Gastrocnemius medialis (tissue), 4 donors: ENCODE measurements at places on chromosomes 5 and 9.

DNA sequence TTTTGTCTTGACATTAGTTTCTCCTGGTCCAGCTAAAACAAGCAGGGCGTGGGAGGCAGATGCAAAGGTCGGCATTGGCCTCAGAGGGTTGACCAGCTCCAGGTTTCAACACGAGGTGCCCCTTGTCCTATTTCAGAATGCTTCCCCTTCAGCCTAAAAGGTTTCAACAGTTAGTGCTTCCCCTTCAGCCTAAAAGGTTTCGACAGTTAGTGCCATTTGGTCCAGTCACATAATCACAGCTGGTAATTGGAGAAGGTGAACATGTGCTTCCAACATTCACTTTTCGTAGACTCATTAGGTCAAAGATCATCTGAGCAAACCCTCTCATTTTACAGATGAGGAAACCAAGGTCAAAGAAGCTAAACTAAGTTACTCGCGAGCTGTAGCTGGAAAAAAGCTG, 270.3 kb upstream of the MAP3K1 start:
- no peak for DNase-seq

- no peak for DNase-seq
Measured at GRCh38 chr9:134332266-134332665, 6.0 kb downstream of the RXRA start.

DNA sequence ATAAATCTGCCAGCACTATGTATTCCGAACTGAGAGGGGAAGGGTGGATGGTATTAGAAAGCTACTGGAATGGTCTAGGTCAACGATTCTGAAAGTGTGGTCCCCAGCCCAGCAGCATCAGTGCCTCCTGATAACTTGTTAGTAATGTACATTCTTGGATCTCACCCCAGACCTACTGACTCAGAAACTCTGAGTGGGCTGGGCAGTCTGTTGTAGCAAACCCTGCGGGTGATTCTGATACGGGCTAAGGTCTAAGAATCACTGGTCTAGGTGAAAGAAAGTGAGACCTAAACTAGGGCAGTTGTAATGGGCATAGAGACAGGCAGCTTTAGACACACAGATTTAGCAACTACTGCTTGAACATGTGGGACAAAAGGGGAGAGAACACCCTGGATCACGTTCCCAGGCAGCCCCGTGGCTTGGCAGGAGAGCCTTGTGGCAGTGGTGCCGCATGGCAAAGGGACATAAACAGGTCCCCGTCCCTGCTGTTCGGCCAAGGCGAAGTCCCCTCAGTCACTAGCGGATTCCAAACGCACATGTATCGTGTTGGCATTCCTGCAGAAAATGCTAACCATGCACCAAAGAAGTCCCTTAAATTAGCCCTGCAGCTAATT, 216.3 kb downstream of the TTLL11 start:
- DNase-seq = peak; percentile 85

DNA sequence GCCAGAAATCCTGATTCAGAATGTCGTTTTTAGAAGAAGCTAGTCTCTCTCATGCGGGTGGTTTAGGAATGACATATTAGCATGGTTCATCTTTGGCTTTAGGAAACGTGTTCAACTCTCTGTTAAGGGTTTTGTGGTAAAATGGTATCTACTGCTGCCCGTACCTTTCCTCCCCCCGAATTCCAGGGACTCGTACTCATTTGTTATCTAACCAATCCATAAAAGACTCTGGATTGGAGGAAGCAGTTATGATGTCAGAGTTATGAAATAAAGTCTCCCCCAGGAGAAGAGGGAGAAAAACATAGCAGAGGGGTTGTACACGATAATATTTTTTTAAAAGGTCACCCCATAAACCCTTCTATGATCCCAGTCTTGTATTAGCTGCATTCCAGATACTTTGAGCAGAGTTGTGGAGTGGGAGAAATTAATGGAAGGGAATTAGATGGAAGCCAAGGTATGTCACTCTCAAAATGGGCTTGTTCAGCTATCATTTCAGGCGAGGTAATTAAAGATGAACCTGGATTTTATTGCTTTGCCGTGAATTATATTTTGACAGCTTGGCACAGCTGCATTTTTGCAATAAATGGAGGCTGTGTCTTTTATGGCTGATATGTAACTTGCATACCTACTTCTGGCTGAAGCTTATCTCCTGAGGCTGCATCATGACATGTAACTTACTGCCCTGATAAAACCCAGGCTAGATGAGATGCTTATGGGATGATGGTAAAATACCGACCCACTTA, 31.3 kb downstream of the RAI14 start:
- DNase-seq = no peak

DNA sequence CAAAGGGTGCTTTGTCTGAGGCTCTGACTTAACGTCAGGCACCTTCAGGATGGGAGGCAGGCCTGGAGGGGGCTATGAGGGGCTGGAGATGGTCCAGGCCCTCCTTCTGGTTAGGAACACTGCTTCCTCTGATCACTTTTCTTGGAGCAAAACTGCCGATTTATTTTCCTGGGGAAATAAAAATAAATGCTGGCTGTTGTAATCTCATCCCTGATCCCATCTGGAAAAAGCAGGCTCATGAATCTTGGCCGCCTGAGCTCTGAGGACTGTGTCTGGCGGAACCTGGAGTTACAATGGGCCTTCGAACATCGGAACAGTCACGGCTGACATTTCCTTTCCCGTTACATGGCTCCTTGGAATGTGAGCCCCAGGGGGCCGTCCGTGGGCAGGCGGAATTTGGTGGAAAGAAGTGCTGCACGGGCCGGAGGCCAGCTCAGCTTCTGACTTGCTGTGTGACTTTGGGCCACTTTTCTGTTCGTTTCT, 157.8 kb downstream of the RGS3 start:
- DNase-seq = no peak

DNA sequence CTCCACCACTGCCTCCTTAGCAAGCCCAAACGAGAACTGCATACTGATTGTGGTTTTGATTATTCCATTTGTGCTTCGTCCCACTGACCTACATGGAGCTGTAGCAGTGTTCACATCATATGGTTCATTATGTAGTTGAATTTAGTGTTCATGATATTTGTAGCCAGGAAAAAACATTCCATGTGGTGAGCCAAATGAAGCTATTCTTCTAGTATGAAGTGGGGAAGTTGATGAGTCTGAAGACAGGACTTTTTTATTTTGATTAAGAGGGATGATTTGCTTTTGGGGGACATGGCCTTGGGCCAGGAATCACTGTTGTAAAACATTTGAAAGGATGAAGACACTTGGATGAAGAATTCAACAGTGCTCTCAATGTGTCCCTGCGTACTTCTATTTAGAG, 192.9 kb upstream of the SLC27A6 start:
- DNase-seq = no peak

GRCh38 chr9:12640016-12640587, 53.1 kb upstream of the TYRP1 start:
- DNase-seq = no peak

DNA sequence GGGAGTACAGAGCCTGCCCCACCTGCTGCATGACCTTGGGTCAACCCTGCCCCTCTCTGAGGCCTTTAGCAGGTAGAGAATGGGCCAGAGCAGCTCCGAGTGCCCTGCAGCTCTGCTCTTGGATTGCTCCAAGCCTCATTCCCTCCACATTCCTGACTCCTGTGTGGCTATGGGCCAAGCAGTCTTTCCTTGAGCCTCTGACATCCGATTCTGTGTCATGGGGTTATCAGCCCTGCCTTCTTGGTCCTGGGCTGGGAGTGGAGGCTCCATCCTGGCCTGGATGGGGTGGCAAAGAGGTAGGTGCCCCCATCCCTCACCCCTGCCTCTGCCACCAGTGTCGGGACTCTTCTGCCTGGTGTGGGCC, 13.7 kb downstream of the FPGS start:
- DNase-seq = no peak

- DNase-seq = no peak
Measured at GRCh38 chr5:132369007-132369473, 470 bp upstream of the SLC22A5 start.

GRCh38 chr5:87732875-87733768, 320.4 kb upstream of the CCNH start:
- no peak for DNase-seq

DNA sequence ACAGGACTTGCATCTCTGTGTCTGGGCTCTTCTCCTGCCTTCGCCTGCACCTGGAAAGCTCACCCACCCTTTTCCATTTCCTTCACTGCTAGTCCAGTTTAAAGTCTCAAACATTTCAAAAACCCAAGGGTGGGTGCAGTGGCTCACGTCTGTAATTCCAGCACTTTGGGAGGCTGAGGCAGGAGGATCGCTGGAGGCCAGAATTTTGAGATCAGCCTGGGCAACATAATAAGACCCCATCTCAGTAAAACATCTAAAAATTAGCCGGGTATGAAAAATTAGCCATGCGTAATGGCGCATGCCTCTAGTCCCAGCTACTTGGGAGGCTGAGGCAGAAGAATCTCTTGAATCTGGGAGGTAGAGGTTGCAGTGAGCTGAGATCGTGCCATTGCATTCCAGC, 139.9 kb upstream of the RETREG1 start:
- DNase-seq = no peak

- DNase-seq = no peak
Measured at GRCh38 chr5:107529618-107530017, 141.1 kb downstream of the EFNA5 start.

DNA sequence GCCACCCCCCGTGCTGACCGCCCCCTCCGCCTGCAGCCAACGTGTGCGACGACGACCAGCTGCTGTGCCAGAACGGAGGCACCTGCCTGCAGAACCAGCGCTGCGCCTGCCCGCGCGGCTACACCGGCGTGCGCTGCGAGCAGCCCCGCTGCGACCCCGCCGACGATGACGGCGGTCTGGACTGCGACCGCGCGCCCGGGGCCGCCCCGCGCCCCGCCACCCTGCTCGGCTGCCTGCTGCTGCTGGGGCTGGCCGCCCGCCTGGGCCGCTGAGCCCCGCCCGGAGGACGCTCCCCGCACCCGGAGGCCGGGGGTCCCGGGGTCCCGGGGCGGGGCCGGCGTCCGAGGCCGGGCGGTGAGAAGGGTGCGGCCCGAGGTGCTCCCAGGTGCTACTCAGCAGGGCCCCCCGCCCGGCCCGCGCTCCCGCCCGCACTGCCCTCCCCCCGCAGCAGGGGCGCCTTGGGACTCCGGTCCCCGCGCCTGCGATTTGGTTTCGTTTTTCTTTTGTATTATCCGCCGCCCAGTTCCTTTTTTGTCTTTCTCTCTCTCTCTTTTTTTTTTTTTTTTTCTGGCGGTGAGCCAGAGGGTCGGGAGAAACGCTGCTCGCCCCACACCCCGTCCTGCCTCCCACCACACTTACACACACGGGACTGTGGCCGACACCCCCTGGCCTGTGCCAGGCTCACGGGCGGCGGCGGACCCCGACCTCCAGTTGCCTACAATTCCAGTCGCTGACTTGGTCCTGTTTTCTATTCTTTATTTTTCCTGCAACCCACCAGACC, 80.2 kb downstream of the NTNG2 start:
- DNase-seq = no peak

DNA sequence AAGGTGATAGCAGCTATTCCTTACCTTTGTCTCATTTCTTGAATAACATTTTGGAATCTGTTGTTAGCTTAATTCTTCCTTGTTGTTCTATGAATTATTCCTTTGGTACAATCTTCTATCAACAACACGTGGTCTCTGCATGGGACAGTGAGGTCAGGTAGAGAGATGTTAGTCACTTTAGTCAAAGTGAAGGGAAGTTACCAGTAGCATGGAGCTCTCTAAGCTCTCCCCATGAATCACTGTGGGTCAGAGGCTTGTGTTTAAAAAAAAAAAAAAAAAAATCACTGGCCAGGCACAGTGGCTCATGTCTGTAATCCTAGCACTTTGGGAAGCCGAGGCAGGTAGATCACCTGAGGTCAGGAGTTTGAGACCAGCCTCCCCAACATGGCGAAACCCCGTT, 116.0 kb downstream of the GOLPH3 start:
- no peak for DNase-seq

DNA sequence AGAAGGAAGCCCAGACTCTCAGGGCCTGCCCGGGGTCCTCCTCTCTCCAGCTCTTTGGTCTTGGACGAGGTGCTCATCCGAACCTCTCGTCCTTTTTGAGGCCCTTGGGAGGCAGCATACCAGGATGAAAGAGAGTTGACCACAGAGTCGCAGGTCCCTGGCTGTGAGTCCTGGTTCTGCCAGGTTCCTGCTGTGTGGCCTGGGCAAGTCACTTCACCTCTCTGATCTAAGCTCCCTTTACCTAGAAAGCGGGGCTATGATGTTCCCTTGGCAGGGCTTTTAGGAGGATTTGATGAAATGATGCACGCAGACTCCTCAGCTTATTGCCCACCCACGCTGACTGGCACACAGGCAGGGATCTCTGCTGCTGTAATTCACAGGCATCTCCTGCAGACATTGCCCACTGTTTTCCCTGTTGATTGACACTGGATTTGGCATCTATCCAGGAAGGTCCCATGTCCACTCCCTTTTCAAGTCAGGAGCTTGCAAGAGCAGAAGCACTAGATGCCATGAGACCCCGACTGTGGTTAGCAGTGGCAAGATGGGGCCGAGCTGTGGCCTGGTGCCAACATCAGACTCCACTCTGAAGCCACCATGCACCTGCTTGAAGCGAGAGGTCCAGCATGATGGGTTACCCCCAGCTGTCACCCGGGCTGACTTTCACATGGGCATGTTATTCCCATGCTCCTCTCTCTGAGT, 71.5 kb downstream of the MACROH2A1 start:
- no peak for DNase-seq

GRCh38 chr9:14307989-14308852, 5.7 kb downstream of the NFIB start:
- no peak for DNase-seq

GRCh38 chr5:126480824-126481223, 57.6 kb downstream of the GRAMD2B start:
- no peak for DNase-seq

DNA sequence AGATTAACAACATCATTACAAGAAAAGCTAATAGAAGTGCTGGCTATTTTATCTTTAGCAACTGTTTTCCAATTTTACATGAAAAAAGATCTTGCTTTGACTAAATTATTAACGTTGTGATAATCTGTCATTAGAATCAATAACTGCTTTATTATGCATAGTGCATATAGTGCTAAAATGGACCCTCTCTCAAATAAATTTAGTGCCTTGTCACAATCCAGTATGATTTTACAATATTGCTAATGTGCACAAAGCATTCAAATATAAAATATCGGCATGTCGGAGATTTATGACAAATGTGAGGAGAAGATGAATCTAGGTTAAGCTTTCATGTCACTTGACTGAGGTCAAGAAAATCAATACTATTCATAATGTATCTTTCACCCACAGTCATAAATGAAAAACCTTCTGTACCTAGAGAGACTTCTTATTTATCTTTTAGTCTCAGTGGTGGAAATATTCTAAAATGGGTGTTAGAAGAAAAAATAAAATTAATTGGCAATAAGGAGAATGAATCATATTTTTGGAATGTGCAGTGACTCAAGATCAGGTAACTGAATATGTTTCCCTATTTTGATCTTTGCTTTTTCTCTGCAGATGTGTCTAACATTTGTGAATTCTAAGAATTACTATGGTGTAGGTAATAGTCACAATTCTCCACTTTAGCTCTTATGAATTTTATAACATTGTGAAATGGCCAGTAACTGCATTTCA, 672.9 kb upstream of the GRAMD2B start:
- DNase-seq = no peak

- DNase-seq = no peak
Measured at GRCh38 chr5:115565233-115565632, 20.7 kb upstream of the FEM1C start.
